Colonic mucosa (tissue), 4 donors: ENCODE measurements at places on chromosomes 6 and 20. TPM values are rescaled to one million over a fixed set of nuclear protein-coding genes. Genes with fewer than 3 reads are reported as not detected.

GRCh38 chr6:155248008-155249001 lies 15.5 kb upstream of the CLDN20 start:
- peak; percentile 31 for DNase-seq

GRCh38 chr20:58251979-58252591 lies 23.6 kb upstream of the ANKRD60 start:
- no peak for DNase-seq

GRCh38 chr6:147378819-147379218 lies 129.7 kb upstream of the SAMD5 start:
- DNase-seq: no peak

DNA sequence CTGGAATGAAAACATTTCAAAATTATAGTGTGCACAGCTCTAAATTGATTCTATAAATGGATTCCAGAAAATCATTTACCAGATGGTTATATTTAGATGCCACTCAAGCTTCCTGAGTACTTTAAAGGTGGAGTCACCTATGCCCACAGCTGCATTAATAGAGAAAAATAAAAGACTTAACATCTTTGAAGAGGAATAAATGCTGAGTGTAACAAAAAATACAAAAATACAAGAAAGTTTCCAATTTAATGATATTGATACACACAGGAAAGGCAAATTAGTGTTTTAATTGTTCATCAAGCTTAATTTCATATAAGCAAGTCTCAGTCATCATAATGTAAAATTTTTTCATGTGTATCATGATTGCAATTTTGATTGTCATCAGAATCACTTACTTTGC lies 89.5 kb upstream of the MANEA start:
- DNase-seq: no peak

- DNase-seq: no peak
Observed at GRCh38 chr6:166624275-166624674, 2.8 kb downstream of the RPS6KA2 start.

GRCh38 chr6:137162692-137163306 lies 10.6 kb downstream of the IL22RA2 start:
- no peak for DNase-seq

DNA sequence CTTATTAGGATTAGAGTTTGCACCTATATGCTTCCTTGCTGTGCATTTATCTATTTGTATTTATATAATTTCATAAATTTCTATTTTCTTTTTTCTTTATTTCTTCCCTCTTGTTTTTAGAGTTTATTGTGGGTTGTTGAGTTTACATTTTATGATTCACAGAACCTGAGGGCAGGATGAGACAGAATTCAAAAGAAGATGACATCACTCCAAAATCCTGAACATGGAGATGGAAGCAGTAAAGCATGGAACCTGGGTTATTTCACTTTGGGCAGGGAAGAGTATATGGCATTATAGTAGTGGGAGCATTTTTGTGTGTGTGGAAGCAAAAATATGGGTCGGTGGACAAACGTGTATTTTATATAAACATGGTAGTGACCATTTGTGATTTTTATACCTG lies 157.5 kb downstream of the RFX6 start:
- DNase-seq: no peak

GRCh38 chr6:123434186-123434585 lies 202.6 kb downstream of the TRDN start:
- DNase-seq: no peak

DNA sequence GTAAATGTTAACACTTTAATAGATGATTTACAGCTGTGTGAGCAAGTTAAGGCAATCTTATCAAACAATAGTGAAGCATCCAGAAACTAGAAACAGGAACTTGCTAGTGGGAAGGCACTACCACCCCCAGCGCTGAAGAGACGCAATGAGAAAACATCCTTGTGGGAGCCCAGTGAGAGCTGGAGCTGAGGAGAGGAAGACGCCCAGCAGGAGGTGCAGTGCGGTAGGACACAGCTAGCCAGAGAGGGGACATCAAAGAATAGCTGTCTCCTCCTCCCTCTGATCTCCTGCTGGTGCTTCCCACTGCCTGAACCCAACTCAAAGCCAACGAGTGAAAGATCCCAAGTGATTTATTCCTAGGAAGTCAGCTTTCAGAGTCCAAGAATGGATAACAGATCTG lies 140.3 kb downstream of the COL12A1 start:
- no peak for DNase-seq

- DNase-seq: no peak
Observed at GRCh38 chr6:62683063-62683462, 397.0 kb upstream of the KHDRBS2 start.

- DNase-seq: no peak
Observed at GRCh38 chr6:21118216-21118780, 475.3 kb upstream of the SOX4 start.

Gene GJA10
- not detected for total RNA-seq

Gene SLC44A4
- total RNA-seq: 779 TPM
